ENCODE measurements at places on chromosomes 11 and 22.

GRCh38 chr11:72812967-72813739 is 1.1 kb upstream of the ATG16L2 start:
- peak; percentile 66 for DNase-seq

- DNase-seq, result no peak
These were observed 330.6 kb upstream of the MPPED2 start for GRCh38 chr11:30916764-30917163.

GRCh38 chr22:41555325-41555982 is 5.4 kb upstream of the CSDC2 start:
- no peak for DNase-seq

GRCh38 chr11:43556612-43557375 is 123.7 kb upstream of the HSD17B12 start:
- no peak for DNase-seq

DNA sequence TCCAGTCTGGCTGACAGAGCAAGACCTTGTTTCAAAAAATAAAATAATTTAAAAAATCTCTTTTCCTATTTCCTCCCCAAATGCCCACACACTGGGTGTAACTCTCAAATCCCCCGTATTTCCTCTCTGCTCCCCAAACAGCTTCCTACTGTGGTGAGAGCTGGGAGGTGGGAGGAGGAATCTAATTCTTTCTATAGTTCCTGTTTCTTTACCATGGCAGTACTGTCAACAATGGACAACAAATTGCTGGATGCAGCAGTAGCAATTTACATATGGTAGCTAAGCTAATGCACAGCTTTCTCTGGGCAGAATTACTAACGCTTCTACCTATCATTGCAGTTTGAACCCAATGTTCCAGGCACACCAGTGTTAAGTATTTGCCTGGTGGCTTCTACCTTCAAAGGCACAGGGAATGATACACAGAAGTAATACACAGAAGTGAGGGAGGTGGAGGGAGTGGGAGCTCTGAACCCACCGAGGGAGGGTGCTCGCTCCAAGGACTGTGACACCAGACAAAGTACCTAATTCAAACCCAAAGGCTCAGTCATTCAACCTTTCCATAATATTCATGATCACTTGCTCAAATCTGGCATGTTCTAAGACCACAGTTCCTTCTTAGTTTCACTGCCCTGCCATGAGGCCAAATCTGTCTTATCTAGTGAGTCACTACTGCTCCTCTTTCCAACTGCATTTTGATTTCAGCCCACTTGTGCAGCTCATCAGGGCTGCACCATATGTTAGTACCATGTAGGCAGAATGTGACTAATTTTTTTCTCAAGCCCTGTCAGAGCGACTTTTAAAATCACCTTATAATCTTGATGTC is 37.9 kb downstream of the CELF1 start:
- DNase-seq, result no peak

All from stimulated activated CD8-positive, alpha-beta memory T cell treated with anti-CD3 and anti-CD28 coated beads, Interleukin-12 subunit alpha, Interleukin-12 subunit beta, amount 100 ng/mL, for 4 hours (primary cell).